Left hindlimb (tissue), 1 donor: ENCODE measurements at places on chromosomes 2 and 18.

GRCh38 chr18:5103286-5103685, 93.8 kb downstream of the AKAIN1 start:
- DNase-seq: no peak

DNA sequence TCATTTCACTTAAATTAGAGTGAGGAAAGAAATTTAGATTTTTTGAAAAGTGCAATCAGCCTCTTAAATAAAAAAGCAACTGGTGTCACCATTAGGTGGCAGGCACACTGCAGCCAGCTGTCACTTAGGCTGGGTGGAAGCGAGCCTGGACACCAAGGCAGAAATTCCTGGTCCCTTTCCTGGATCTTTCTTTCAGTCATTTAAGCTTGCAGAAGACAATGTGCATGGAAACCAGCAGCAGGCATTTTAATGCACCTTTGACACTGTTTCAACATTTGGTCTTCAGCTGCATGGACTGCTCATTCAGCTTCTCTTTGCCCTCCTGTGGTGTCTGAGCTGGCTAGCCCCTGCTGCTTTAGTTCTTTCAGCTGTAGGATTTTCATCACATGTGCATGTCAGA, 61.0 kb downstream of the AQP4 start:
- no peak for DNase-seq

DNA sequence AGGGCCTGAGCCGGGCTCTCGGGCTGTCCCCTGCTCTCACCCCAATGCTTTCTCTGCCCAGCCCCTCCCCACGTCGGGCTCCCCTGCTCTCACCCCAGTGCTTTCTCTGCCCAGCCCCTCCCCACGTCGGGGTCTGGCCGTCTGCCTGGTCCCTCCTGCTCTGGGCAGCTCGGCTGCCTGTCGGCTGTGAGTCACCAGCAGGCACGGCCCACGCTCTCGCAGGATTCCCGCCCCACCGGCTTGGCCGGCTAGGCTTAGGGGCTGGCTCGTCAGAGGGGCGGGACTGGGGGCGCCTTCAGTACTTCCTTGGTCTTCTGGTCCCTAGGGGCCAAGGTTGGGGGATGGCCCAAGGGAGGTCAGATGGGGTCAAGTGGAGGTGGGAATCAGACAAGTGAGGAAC, 3.3 kb downstream of the BOK start:
- DNase-seq: peak; percentile 87

- no peak for DNase-seq
Observed at GRCh38 chr2:233563663-233564430, 2.7 kb downstream of the USP40 start.

DNA sequence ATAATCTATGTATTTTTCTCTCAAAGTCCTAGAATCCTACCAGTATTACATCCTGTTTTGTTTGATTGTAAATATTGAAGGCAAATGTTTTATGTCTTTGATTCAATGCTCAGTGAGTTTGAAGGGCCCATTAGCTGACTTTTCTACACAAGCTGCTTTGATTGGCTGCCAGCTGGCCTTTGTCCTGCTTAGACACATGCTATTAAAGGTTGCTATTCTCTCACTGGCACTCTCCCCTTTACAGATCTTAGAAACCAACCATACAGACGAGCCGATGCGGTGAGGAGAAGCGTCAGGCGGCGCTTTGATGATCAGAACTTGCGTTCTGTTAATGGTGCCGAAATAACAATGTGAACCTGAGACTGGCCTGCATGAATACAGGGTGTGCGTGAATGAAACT, 69.7 kb downstream of the PRPF40A start:
- DNase-seq: no peak

- no peak for DNase-seq
Observed at GRCh38 chr2:71615767-71616730, 162.7 kb downstream of the DYSF start.

DNA sequence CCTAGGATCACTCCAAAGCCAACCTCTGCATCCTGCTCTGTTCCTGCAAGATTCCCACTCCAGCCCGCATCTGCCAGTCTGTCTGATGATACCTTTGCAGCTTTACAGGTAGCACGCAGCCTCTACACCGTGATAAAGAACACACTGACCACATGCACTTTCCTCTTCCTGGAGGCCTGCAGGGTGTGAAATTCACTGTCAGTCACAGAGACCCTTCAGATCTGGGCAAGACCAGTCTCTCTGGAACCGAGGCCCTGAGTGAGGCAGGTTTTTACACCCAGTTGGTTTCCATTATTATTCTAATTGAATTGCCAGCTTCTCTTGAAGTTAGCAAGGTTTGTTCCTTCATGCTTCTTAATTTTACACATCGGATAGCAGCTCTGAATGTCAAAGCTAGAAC, 30.5 kb upstream of the TWIST2 start:
- DNase-seq: no peak

- DNase-seq: no peak
Observed at GRCh38 chr2:238228700-238229099, 11.1 kb downstream of the HES6 start.

DNA sequence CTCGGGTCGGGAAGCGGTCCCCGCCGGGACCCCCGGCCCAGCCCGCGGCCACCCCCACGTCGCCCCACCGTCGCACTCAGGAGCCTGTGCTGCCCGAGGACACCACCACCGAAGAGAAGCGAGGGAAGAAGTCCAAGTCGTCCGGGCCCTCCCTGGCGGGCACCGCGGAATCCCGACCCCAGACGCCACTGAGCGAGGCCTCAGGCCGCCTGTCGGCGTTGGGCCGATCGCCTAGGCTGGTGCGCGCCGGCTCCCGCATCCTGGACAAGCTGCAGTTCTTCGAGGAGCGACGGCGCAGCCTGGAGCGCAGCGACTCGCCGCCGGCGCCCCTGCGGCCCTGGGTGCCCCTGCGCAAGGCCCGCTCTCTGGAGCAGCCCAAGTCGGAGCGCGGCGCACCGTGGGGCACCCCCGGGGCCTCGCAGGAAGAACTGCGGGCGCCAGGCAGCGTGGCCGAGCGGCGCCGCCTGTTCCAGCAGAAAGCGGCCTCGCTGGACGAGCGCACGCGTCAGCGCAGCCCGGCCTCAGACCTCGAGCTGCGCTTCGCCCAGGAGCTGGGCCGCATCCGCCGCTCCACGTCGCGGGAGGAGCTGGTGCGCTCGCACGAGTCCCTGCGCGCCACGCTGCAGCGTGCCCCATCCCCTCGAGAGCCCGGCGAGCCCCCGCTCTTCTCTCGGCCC, 13.6 kb downstream of the SPEG start:
- DNase-seq: no peak

GRCh38 chr2:129821445-129821844, 158.0 kb upstream of the RAB6C start:
- no peak for DNase-seq

DNA sequence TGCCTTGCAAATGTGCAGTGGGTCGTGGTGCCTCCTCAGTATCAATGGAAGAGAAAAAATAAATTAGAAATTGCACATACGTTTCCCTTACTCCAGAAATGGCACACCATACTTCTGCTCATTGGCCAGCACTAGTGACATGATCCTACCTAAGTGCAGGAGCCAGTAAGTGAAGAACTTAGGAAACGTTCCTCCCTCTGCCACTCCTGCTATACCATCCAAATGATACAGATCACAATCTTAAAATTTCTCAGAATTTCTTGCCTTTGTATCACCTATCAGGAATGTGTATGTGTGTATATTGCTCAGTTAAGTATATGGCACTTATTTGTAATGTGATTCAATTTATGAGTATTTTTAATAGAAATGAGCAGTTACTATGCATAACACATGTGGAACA, 237.0 kb upstream of the UBE2E3 start:
- DNase-seq: no peak

DNA sequence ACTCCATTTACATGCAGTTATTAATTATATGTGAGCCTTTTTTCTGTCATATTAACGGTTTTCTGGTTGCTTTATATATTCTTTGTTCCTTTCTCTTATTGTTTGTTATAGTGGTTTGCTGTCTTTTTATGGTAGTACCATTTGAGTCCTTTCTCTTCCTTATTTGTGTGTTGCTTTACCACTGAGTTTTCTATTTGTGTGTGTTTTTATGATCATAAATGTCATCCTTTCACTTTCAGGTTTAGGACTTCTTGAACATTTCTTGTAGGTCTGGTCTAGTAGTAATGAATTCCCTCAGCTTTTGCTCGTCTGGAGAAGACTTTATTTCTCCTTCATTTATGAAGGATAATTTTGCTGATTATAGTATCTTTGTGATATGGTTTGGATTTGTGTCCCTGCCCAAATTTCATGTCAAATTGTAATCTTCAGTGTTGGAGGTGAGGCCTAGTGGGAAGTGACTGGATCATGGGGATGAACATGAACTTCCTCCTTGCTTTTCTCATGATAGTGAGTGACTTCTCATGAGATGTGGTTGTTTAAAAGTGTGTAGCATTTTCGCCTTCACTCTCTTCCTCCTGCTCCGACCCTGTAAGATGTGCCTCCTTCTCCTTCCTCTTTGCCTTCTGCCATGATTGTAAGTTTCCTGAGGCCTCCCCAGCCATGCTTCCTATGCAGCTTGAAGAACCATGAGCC, 11.5 kb downstream of the GCC2 start:
- no peak for DNase-seq

DNA sequence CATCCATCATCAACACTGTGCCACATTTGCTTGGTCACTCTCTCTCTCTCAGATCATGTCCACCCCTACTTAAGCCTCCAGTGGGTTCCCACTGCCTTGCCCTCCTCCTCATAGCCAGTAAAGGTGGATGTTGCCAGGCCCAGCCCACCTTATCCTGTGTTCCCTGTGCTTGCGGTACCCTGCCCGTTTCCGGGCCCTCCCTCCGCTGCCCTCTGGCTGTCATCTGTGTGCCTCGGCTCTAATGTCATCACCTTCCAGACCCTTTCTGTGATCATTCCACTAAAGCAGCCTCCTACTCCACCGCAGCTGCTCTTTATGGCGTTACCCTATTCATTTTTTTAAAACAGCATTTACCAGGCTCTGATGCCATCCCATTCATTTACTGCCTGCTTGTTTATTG, 305.7 kb upstream of the SKOR2 start:
- no peak for DNase-seq

DNA sequence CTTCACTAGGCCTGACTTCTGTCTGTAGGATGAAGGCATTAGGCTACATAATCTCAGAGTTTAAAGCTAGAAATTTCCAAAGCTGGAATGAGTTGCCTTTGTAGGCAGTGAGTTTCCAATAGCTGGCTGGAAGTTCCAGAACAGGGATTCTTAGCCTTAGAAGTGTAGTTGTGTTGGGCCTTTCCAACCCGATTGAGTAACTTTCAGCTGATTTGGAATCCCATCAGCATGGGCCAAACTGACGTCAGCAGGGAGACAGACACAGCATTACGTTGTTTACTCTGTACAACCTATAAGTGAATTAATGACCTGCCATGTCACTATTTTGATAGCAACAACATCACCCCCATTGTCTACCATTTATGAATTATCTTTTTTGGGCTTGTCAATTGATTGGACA, 56.9 kb downstream of the SETBP1 start:
- DNase-seq: no peak

- no peak for DNase-seq
Observed at GRCh38 chr2:15177103-15177502, 384.0 kb downstream of the NBAS start.

- DNase-seq: no peak
Observed at GRCh38 chr2:150900913-150901312, 360.8 kb downstream of the RBM43 start.

DNA sequence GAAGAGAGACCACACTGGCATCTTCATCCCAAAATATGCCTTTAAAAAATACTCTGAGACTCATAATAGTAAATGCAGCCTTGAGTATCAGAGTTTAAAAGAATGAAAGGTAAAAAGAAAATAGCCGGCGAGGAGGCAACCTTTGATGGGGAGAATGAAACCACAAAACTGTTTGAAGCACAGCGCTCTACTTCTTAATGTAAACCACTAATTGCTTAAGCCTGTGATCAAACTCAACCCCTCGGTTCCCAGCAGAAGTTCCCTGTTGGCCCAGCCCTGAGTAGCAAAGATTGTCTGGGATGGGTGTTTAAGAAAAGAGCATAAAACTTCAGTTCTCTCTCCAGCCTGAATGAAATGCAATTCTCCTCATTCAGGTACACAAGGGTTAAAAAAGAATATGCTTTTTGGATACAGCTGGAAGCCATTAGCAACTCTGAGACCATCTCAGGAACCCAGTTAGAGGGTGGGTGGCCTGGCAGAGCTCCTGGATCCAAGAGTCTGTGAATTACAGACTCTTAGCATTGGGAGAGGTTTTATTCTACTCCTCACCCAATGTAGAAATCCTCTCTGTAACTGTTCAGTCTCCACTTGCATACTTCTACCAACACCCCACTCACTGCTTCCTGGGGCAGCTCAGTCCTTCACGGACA, 44.8 kb downstream of the VIT start:
- DNase-seq: peak; percentile 70

- no peak for DNase-seq
Observed at GRCh38 chr2:55771612-55772011, 78.0 kb upstream of the PNPT1 start.

- no peak for DNase-seq
Observed at GRCh38 chr2:241030883-241031282, 32.5 kb downstream of the SNED1 start.

DNA sequence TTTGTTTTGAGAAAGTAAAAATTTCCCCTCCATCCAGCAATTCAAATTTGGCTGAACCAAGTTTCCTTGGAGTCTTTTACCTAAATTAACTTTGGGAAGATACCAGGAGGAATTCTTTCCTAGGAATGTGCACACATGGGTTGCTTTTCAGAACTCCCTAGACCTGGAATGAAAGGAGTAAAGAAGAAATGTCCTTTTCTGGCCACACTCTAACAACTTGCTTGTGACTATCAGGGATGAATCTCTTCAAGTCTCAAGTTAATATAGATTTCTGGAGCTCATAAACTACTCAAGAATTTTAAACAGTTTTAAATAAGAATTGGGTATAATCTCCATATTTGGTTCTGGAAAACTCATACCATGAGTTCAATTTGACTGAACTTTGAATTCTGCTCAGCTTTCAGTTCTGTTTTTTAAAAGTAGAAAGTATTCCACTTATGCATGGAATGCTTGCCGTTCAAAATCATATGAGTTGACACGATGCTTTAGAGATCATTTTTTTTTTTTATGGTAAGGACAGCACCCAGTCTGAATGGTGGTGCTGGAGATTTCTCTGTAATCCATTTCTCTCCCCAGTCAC, 7.7 kb downstream of the RASGRP3 start:
- no peak for DNase-seq

DNA sequence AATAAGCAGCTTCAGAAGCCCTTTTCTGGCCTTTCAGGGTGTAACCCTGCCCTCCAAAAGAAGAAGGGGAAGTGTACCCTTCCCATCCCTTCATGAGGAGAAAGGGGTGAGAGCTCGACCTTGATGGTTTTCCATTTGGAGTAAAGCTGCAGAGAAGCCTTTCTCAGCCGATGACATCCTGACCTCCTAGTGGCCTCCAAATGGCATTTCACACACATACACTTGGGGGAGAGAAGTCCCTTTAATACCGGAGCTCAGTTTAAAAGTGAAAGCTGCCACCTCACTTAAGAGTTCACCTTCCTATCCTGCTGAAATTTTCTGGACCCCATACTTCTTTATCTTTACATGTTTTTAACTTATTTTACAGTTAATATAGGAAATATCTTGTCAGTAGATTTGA, 716.7 kb downstream of the DCDC2C start:
- no peak for DNase-seq
